ENCODE measurements at places on chromosomes 13 and 19.

DNA sequence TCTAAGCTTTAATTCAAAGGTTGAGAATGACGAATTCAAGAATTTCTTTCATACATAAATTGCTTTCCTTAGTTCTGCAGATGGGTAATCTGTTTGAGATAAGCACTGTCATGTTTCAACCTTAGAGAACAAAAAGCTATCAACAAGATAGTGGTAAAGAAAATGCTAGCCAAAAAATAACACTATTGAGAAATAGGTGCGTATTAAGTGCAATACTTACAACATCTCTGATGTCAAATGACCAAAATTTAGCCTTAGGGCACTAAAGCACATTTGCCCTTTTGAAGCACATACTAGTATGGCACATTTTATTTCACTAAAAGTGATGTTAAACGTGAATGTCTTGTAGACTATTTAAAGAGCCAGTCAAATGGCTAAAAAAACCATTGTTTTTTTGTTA, 4.9 kb downstream of the KBTBD6 start:
- DNase-seq: no peak

DNA sequence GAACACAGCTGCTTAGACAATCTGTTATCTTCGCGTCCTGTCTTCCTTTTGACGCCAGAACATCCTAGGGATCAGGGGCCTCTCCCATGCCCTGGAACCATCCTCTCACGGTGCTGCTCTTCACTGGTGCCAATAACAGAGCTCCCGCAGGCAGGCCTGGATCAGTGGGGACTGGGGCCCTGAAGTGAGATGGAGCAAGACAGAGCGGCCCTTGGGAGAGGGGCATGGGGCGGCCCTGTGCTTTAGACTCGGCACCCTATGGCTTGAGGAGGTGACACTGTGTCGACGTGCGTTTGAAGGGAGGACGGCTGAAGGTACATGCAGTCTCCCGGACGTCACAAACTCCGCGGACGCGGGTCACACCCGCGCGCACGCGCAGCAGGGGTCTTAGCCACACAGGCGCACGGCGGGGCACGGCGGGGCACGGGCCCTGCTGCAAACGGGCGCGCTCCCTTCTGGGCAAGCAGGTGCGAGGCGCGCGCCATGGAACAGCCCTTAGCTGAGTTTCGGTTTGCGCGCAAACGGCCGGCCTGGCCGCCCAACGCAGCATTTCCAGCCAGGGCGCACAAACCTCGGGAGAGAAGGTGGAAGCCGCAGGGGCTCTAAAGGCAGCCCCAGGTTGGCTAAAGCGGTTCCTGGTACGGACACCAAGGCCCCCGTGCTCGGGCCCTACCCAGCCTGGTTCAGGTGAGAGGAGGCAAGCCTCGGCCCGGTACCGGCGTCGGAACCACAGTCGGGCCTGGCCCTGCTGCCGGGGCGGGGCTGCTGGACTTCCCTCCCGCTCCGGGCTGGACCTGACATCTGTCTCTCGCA, 16.5 kb upstream of the RNF17 start:
- no peak for DNase-seq

DNA sequence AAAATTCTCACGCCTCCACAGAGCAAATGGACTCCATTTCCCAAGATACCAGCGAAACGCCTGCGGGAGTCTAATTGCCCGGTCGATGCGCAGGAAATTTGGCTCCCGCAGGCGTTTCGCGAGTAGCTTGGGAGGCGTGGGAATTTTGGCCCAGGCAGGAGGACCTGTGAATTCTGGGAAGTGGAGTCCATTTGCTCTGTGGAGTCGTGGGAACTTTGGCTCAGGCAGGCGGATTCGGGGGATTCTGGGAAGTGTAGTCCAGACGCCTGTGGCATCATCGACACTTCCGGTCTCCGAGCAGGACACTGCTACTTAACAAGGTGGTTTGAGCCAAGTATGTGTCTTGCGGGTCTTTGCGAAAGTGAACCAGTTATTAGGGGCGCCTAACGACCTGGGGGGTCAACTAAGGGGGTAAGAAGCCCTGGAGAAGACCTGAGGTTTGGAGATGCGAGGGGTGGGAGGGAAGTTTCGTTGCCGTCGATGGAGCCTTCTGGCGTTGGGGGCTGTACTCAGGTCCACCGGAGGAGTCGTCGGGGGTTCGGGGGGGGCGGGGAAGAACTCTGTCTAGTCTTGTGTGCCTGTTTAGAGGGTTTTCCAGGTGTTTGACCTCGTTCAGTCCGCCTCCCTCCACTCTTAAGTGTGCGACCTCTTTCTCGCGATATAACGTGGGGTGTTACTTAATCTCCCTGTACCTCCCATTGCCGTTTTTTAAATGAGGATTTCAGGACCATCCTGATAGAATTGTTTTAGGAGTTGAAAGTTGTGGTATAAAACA, at the start of gene ZNF155:
TSS of gene ZNF155 (plus strand) at position 277 of the 775 bp plus-strand sequence. CDS start 4,356 bp downstream, outside the sequence.
- DNase-seq: peak; percentile 94

DNA sequence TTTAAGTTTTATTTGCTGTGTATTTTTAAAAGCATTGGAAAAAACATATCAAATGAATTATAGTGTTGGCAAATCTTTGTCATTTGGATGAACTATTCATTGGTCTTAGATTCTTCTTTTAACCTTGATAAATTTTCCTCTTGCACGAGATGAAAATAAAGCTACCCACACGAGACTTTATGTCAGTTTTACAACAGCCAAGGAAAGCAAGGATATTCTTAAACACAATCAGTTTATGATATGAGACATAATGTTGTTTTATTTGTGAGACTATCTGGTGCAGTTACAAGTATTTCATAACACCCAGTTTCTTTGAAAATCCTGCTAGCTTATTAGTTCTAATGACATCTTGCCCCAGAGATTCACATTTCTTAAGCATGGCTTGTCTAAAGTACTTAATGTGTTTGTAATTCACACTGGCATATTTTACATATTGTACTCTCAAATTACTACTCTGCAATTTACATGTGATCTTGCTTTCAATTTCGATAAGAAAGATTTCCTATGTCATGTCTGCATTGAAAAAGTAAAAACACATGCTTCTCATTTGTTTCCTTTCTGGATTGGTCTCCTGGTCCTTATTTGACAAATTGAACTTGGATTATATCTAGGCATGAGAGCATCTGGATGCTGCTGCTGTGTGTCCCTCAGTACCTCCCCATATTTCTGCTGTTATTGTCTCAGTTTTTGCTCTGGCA, 955.5 kb upstream of the PCDH9 start:
- no peak for DNase-seq

GRCh38 chr19:10173527-10173926, 21.2 kb downstream of the DNMT1 start:
- DNase-seq: no peak

- DNase-seq: no peak
Measured at GRCh38 chr19:50359328-50359818, 6.1 kb downstream of the NAPSA start.

GRCh38 chr13:93515267-93515666, 288.7 kb downstream of the GPC6 start:
- no peak for DNase-seq

- no peak for DNase-seq
Measured at GRCh38 chr13:108342369-108343289, 73.1 kb downstream of the TNFSF13B start.

DNA sequence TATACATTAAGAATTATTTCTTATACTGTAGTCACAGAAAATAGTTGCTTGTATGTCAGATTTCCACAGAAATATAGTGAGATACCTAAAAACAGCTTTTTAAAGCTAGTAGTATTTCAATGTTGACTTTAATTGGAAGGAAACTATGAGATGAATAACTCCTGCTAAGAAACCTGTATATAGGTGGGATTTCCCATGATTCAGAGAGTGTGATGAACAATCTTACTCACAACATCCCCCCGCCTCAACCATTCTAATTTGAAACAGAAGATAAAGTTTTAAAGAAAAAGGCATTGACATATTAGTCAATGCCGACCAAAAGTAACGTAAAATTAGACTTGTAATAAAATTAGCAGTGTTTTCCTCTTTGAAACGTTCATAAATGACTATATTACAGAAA, 1.4 kb upstream of the MIR17HG start:
- no peak for DNase-seq

DNA sequence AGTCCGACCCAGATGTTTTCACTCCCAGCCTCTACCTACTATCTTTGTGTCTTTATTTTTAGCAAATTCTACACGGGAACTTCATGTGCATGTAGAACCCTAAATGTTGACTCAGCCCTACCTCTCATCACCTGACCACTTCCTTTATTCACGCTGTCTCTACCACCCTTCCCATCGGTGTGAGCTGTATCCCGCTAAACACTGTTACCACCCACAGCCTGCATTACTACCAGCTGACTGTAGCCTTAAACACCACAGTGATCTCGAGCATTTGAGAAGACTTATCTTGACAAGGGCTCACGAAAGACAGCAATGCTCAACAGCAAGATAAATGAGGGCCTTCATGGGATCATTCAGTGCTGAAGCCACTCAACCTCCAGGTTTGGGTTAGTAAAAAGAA, 15.1 kb downstream of the NCR1 start:
- no peak for DNase-seq

GRCh38 chr19:50858886-50859285, 4.2 kb downstream of the KLK3 start:
- no peak for DNase-seq

- DNase-seq: peak; percentile 49
Measured at GRCh38 chr13:39370554-39370953, 232.4 kb downstream of the LHFPL6 start.

GRCh38 chr19:38148337-38148736, 75.7 kb downstream of the DPF1 start:
- no peak for DNase-seq

DNA sequence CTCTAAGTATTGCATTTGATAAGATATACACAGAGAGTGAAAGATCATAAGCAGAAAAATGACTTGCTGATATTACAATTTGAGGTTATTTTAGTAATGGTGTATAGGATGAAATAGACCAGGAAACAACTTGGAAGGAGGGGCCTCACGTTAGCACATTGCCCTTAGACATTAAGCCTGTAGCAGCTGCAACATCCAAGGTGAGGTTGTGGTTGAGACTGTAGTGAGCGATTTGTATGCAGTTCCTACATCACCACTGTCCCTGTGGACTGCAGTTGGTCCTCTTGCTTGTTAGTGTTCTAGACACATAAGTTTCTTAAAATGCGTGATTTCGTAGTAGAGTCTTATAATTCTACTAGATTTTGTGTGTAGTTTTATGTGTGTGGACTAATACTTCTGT, 311.3 kb downstream of the ATP8A2 start:
- DNase-seq: no peak

- DNase-seq: no peak
Measured at GRCh38 chr19:51779181-51779580, 15.8 kb upstream of the FPR3 start.

- DNase-seq: no peak
Measured at GRCh38 chr13:106915146-106915545, 347.2 kb upstream of the ARGLU1 start.

DNA sequence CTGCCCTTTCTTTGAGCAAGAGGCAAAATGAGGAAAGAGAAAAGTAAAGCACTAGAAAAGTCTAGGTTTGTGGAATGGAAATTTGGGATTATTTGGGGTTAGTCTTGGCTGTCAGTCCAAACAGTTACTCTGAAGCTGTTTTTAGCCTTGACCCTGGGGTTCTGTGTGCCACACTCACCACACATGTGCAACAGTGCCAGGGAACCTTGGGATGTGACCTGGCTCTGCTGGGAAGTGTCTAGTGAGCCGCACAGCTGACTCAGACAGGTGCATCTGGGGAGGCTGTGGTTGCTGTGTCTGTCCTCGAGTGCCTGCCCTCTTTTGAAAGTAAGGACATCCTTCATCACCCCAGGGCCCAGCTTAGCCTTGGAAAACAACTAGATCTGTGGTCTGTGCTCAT, 15.8 kb downstream of the MICOS13 start:
- no peak for DNase-seq

DNA sequence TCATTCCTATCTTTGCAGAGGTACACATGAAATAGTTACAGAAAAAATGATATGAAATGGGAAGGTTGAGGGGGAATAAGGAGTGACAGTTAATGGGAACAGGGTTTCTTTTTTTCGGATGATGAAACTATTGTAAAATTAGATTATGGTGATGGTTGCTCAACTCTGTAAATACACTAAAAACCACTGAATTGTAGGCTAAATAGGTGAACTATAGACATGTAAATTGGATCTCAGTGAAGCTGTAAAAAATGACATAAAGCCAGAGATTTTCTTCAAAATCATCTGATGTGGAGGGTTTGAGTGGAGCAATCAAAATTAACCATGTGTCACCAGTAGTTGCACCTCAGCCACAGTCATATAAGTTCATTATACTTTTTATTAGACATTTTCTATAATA, 6.6 kb upstream of the FLT3 start:
- no peak for DNase-seq

DNA sequence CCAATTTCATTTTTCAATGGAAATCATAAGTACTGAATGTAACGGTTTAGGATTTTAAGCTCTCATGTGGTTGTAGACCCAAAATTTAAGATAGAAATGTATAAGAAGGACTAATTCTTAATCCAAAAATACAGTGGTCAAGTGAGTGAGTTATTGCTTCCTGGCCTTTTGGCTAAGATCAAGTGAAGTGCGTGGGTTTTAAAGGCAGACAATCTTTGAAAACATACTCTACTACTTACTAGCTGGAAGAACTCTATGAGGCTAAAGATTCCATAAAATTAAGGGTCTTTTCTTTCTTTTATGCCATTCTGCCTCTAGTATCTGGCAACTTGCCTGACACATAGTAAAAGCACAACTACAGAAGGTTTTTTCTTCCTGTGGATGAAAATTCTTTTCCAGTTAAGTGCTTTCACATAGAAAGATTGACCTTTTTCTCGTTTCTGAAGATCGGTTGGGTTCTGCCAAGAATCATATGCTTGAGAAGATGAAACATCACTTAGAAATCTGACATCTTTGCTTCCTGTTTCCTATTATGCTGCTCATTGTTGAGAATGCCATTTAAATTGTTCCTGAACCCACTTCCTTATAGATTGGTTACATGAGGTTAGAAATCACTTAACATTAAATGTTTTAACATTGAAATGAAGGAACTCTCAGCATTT, 26.4 kb upstream of the SCEL start:
- DNase-seq: no peak

DNA sequence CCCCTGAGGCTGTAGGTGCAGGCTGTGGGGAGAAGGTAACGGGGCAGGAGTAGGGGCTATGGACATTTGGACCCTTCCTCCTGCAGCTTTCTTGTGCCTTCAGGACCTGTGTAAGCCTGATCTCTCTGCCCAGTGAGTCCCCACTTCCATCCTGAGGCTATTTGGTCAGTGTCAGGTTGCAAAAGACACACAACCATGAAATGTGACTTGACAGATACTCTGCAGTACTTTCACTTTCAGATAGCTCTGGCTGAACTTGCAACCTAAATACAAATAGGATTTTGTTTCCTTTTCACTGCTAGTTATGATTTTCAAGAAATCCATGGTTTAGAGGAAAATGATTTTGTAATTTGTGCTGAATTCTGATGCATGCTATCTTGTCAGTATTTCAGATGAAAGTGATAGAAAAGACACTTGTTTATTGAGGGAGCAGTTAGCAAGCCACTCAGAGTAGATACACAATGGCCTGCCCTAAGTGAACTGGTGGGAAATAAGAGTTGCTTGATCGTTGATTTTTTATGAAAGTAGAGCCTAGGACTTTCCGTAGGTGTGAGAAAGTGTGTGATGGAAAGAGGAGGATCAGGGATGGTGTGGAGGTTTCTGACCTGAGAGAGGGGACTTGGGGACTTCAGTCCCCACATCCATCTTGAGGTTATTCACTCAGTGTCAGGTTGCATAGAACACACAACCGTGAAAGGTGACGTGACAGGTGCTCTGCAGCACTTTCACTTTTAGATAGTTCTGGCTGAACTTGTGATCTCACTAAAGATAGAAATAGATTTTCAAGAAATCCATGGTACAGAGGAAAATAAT, 18.1 kb upstream of the EID2 start:
- DNase-seq: no peak
